ENCODE measurements at places on chromosomes 2 and 18. TPM values are rescaled to one million over a fixed set of nuclear protein-coding genes. Genes with fewer than 3 reads are reported as not detected.

Gene SOS1
- total RNA-seq: 67.6 TPM

GRCh38 chr2:225993430-225993829, 593.9 kb downstream of the NYAP2 start:
- DNase-seq: no peak

DNA sequence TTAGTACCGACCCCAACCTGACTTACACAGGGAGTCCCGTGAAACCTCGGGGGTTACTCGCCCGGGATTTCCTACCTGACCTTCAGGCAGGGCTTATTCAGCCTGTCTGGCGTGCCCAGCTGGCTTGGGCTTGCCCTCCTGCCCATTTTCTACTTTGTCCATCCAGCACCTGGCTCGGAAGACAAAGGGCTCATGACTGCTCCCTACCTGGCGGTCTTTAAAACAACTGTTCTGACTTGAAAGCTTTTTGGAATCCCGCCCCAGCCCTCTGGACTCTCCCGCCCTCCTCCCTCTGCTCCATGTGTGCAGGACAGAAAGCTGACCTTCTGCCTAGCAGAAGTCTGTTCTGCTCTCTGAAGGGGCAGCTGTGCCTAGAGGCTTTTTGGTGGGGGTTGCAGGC, 43.1 kb downstream of the ACKR3 start:
- DNase-seq: peak; percentile 81

DNA sequence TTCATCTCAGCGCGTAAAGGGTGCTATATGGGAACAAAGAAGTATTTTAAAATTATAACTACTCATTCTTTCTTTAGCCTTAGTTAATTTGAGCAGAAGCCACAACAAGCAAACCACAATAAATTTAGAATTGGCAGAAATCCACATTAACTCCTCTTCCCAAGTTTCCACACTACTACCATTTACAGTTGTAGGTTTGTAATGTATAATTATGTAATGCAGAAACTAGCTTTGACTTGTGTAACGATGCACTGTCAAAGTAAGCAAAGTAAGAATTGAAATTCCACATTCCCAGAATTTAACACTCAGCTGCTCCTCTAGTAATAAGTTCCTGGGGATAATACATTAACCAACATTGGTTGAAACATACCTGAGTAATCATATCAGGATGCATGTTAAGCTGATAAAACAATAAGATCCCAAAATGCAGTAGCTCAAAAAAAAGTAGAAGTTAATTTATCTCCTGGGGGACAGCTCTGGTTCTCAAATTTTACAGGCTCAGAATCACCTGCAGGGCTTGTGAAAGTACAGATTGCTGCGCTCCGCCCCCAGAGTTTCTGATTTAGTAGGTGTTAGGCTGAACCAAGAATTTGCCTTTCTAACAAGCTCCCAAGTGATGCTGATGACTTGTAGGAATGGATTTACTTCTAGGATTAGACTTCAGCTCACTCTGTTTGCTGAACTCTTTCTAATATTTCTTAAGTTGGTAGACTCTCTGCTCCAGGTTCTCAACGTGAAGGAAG, 9.9 kb downstream of the GRP start:
- no peak for DNase-seq
